ENCODE measurements at places on chromosomes 4 and X.

DNA sequence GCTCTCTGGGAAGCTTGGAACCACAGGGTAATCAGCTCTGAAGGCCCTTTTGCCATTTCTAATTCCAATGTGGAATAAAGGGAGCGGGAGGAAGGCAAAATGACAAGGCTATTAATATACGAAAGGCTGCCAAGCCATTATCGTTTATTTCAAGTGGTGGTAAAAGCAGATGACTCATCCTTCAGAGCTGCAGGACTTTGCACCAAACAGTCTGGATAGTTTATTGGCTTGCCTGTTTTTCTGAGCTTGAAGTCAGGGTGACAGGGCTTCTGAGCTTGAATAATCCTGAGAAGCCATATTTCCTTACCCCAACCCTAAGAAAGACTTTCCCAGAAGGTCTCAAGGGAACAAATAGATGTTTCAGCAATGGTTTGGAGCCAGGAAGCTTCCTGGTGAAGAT lies 7.7 kb upstream of the GABRE start:
- no peak for DNase-seq

DNA sequence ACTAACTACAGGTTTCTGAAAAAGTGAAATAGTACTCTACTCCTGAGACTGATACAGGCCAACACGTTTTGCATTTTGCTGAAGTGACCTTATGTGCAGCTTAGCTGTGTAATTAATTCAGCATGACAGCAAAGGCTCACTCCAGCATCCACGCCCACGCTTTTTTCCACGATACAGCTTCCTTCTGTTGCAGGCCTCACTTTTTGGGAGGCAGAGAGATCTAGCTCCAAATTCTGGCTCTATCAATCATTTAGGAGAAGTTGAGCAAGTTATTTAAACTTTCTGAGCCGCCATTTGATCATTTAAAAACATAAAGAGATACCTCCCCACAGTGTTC lies 160.3 kb downstream of the AFAP1 start:
- DNase-seq: no peak

GRCh38 chrX:129845616-129846190 lies 2.0 kb upstream of the ZDHHC9 start:
- no peak for DNase-seq

- DNase-seq: no peak
Observed at GRCh38 chr4:158016511-158016910, 156.3 kb downstream of the GASK1B start.

GRCh38 chr4:1222036-1222789 lies 26.7 kb downstream of the CTBP1 start:
- no peak for DNase-seq

DNA sequence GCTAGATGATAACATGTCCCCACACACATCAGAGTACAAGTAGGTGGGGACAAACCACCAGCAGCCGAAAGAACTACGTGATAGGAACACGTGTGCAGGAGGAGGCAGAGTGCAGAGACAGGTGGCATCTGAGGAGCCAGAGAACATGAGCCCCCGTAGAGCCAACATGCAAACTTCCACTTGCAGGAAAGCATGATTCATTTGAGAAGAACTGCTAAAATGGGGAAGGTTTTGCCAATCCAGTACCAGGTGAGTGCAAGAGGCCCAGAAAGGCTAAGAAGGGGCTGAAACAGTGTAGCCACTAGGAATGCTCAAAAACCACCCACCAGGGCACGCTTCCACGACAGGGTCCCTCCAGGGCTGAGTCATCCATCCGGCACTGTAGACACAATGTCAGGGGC lies 149.8 kb upstream of the TENM3 start:
- DNase-seq: no peak

DNA sequence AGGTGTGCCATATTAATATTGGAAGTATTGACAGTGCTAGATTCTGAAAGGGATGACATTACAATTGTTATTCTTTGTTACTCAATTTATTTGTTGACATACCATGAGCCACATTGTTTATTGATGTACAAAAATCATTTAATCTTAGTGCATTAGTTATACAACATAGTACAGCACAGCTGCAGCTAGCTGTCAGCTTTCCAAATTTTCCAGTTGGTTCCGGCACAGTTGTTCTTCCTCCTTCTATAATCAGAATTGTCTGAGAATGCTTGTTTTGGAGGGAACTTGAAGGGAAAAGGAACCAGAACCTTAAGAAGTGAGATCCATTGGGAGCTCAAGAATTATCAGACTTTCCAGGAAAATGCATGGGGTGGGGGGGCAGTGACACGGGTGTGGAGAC lies 281.4 kb downstream of the ZIC3 start:
- no peak for DNase-seq

DNA sequence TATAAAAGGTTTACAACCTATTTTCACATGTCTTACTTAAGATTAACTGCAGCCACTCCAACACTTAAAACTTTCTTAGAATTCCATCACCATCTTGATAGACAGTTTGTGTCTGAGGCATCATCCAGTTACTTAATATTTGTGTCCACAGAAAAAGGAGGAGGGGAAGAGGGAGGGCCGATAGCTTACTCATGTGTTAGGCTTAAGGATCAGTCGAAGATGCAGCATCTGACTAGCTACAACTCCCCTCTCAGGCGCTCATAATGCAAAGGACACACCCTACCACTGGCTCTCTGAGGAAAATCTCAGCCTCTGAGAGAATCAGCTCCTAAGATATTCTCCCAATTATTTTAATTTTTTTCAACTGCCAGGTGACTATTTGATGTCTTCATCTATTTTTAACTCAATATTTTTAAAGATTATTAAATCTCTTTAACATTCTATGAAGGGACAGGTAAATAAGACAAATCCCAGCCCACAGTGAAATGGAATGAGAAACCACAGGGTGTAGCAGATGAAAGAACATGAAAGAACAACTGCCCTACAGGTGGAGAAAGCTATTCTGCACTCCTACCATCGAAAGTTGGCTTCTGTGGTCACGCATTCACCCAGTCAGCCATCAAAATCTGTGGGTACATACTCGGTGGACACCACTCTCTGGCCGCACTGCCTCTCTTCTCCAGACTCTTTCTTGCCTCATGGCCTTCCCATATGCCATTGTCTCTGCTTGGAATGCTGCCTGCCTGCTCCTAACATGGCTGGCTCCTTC lies 48.0 kb downstream of the ARAP2 start:
- no peak for DNase-seq

DNA sequence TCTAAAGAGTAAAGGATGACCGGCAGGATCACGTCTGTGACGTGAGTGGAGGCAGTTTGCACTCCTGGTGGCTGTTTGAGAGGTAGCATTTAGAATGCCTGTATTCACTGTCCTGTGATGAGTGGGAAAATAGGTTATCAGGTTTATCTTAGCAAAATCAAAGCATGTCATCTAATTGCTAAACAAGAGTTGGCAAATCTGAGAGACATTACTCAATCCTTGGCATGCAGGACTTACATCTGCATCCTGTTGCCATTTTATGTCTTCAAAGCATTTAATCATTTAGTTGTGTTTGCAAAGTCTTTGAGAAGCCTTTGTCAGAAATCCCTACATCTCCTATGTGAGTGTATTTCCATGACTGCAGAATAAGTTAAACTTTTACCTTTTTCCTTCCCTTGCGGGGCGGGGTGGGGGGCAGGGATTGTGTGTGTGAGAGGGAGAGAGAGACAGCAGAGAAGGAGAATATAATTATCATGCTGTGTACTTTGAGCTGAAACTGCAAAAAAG lies 41.4 kb upstream of the MSANTD1 start:
- no peak for DNase-seq

DNA sequence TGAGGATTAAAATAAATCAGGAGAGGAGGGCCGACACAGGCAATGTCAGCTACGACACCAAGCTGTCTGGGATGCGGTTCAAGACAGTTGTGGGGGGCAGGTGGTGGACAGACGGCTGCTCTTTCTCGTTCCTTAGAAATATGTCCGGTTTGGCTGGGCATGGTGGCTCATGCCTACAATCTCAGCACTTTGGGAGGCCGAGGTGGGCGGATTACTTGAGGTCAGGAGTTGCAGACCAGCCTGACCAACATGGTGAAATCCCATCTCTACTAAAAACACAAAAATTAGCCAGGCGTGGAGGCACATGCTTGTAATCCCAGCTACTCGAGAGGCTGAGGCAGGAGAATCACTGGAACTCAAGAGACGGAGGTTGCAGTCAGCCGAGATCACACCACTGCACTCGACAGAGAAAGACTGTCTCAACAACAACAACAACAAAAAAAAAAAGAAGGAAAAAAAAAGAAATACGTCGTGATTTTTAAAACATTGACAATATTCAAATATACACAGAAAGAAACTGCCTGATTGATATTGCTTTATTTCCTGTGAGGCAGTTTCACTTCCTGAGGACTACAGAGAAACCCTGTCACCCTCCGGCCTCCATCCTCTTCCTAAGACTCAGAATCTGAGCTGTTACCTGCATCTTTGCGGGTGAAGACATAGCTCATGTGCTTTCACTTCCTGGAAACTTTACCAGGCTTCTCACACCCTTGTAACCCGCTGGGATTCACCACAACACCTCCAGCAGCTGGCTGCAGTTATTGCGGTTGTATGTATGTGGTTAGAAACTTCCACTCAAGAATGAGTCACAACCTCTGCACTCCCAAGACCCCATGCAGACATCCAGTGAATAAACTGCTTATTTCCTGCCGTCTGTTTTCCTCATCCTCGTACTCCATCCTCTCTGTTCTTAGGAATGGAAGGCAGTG lies 63.8 kb upstream of the STS start:
- DNase-seq: no peak

DNA sequence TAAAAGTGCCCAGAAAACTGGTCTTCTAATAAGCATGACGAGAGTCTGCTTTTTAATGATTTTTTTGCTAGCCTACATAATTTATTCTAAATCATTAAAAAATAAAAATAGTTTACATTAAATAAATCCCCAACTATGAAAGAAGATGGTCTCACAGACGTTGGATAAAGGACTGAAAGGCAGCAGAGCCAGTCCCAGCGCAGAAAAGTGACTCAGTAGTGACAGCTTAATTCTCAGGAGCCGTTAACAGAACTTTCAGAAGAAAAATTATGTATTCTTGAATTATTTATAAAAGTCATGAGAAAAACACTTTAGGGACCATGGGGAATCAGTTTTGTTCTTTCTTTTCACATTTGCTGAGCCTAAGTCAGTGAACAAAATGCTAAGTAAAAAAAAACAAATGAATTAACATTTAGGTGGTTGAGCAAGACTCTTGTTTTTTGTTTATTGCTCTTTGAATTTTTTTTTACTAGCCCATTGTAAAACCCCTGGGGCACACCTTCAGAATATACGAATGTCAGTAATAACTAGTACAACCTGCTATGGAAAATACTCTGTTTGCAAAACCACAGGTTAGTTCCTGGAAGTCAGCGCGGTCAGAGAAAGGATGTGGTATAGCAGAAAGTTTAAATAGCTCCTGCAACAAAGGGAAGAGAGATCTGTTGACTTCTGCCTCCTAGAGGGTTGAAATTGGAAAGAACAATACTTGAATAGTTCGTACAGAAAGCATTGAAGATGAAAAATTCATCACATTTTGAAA lies 50.4 kb upstream of the CCDC160 start:
- no peak for DNase-seq

DNA sequence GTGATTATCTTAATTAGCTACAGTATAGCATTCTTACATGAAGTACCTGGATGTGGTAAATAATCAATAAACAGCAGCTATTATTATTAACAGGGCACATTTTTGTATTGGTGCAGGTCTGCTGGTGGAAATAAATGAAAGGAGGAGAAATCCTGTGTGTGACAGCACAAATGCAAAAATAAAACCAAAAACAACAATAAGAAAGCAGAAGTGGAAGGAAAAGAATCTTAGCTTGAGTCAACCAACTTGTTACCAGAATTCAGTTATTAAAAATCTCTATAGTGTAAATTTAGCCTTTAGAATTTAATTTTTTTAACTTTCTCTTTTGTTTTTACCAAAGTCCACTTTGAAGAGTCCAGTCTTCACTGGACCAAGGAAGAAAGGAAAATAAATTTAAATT lies 63.1 kb upstream of the LSM6 start:
- no peak for DNase-seq

DNA sequence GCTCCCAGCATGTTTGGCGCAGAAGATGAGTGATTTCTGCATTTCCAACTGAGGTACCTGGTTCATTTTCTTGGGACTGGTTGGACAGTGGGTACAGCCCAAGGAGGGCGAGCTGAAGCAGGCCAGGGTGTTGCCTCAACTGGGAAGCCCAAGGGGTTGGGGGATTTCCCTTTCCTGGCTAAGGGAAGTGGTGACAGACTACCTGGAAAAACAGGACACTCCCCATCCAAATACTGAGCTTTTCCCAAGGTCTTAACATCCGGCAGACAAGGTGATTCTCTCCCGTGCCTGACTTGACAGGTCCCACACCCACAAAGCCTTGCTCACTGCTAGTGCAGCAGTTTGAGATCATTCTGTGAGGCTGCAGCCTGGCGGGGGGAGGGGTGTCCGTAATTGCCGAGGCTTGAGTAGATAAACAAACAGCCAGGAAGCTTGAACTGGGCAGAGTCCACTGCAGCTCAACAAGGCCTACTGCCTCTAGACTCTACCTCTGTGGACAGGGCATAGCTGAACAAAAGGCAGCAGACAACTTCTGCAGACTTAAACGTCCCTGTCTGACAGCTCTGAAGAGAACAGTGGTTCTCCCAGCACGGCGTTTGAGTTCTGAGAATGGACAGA lies 307.7 kb upstream of the ARSJ start:
- peak; percentile 23 for DNase-seq

DNA sequence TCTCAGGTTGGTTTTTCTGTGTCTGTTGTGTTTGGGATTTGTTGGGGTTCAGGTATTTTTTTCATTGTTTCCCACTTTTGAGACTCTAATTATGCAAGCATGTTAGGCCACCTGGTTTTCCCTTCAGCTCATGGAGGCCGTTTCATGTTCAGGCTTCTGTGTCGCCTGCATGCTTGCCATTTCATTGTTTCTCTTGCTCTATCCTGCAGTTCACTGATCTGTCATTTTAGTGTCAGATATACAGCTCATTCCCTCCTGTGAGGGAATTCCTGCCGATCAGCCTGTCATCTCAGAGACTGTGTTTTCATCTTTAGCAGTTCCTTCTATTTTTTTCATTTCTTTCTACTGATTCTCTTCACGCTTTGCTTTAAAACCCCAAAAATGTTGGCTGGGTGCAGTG lies 49.4 kb upstream of the HGFAC start:
- no peak for DNase-seq
